ENCODE measurements at places on chromosomes 5 and 9.

- no peak for DNase-seq
Observed at GRCh38 chr5:89042746-89043145, 159.8 kb upstream of the MEF2C start.

- no peak for DNase-seq
Observed at GRCh38 chr5:109788596-109788995, 98.9 kb downstream of the MAN2A1 start.

DNA sequence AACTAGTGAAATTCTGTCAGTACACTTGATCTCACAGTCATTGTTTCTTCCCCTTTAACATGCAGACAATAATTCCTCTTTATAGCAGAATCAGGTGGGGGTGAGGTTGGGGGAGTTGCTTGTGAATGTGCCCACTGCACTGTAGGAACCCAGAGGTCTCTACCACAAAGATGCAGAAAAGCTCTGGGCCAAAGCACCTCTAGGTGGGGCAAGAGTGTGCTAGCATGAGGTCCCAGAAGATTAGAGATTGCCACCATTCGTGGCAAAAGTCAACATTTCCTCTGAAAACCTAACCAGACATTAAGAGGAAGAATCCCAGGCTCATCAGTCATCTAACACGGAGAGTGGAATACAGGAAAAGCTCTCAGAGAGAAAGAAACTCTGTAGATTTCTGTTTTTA lies 74.5 kb downstream of the PTCD2 start:
- no peak for DNase-seq

DNA sequence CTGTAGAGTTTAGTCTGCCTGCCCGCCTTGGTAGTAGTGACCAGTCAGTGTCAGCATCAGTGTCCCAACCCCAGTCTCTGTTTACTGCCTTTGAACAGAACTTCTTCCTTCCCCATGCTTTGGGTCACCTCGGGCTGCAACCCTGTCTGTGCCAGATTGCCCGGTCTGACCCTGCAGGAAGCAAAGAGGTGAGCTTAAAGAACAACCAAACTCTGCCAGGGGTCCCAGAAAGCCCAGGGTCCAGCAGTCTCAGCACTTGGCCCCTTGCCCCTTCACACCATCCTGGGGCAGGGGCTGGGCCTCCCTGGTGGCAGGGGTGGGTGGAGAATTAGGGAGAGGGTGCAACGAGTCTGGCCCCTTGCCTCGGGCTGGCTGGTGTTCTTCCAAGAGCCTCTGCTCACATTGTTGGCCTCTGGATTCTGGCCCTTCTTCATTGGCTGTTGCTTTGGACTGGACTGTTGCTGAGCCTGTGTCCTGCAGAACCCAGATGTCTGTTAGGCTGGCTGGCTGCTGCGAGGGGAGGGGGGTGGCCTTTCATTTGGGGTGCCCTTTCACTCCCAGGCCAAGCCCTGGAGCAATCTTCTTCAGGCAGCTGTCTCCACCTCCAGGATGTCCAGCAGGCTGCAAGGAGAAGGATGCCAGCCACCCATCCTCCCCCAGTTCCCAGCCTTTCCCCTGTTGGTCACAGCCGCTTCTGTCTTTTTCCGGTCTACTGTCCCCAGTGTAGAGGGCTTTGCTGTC lies 51.2 kb downstream of the SAR1B start:
- DNase-seq = no peak

DNA sequence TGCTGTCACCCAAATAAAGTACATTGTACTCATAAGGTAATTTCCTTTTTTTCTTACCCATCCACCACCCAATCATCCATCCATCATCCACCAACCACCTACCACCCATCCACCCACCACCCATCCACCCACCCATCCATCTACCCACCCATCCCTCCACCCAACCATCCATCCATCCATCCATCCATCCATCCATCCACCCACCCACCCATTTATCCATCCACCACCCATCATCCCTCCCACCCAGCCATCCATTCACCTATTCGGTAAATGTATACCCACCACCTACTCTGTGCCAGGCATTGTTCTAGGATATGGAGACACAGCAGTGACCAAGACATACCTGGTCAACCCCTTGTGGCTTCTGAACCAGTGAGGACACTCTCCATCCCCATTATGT lies 25.1 kb downstream of the MGAT1 start:
- no peak for DNase-seq

DNA sequence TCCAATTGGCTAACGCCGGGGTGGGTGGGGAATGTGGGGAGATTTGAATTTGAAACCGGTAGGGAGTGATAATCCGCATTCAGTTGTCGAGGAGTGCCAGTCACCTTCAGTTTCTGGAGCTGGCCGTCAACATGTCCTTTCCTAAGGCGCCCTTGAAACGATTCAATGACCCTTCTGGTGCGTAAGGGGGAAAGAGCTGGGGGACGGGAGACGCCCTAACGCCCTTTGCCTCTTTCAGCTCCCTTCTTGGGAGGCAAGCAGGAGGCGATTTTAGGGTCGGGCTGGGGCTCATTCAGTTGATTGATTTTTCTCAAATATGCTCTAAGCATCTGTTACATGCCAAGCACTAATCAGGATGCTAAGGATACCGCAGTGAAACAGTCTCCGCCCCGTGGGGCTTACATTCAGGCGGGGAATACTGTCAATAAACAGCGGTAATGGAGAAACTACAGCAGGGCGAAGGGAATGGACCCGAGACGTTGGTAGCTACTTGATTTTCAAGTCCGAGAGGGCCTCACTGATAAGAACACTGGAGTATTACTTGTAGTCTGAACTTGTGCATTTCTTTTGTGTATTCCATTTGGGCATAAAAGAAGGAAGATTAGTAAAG lies at the start of gene HMMR:
HMMR (plus strand) TSS at position 71 of the 610 bp plus-strand sequence; CDS start at position 132, 61 bp downstream.
- DNase-seq = no peak

- DNase-seq = no peak
Observed at GRCh38 chr9:89838621-89839020, 233.8 kb downstream of the GADD45G start.

DNA sequence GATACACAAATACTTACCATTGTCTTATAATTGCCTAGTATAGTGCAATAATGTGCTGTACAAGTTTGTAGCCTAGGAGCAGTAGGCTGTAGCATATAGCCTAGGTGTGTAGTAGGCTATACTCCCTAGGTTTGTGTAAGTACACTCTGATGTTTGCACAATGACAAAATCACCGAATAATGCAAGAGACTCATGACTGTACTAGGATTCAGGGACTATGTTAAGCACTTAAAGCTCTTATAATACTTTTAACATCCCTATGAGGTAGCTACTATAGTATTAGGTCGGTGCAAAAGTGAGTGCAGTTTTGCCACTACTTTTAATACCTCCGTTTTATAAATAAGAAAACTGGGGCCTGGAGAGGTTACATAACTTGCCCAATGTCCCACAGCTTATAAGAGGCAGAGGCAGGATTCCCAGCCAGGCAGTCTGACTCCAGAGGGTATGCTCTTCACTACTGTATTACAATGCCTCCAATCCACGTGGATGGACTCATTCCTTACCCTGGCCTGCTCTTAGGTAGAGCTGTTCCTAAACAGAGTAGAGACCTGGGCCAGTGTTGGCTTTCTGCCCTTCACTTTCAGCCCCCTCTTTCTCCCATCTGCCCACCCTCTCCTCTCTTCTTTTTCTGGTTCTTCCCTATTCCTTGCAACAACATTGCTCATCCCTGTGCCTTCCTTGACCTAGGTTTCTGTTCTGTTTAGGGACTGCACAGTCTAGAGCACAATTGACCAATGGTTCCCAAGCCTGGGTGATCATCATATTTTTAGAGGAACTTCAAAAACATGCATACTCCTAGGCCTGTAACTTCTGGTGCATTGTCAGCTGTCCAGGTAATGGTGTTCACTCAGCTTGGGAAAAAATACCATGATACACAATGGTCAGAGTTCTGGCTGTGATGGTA lies 114.0 kb downstream of the CARTPT start:
- no peak for DNase-seq

DNA sequence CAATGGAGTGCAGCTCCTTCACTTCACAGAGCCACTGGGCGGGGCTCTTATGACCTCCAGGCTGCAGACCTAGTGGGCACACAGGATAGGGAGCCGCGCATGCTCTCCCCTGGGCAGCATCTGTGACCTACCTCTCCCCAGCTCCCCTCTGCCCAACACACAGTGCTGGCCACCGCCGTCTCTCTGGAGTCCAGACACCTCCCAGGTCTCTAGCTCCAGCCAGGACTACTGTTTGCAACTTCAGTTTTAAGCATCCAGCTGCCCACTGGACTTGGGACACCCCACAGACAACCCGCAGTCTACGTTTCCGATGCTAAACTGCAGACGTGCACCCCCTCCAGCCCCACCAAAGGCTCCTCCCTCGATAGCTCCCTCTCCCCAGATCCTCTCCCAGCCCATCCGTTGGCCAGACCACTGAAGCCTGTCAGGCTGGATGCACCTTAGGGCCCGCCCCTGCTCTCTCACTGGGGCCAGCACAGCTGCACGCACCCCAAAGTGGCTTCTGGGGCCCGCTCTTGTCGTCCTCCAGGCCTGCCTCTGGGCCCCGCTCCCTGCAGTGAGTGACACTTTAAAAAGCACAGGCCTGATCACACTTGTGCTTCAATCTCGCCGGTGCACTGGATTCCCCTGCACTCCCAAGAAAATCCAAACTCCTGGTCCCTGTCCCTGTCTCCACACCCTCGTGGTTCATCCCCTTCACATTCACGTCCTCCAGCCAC lies 11.3 kb downstream of the FLT4 start:
- no peak for DNase-seq

GRCh38 chr9:128098297-128099230 lies 29.0 kb downstream of the PTGES2 start:
- peak; percentile 76 for DNase-seq

DNA sequence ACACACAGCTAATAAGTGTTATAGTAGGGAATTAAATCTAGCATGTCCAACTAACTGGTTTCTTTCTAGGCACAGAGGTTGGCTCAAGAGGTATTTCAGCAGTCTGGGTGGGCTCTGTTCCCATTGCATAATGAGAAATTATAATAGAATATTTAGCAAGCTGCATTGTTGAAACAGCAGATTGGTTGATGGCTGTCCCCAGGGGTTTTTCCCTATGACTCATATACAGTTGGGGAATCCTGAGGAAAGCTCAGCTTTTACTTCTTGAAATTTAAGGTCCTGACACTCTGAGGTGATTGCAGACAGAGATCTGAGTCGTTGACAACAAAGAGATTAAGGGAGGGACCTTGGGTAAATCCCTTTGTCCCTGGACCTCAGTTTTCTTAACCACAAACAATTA lies 38.3 kb upstream of the TNFSF8 start:
- no peak for DNase-seq

GRCh38 chr9:98992885-98993569 lies 49.3 kb downstream of the COL15A1 start:
- no peak for DNase-seq

Data from activated CD8-positive, alpha-beta memory T cell treated with anti-CD3 and anti-CD28 coated beads, Interleukin-2, amount 50 U/mL, for 4 hours (primary cell).